ENCODE measurements at places on chromosomes 1 and 21.

- peak; percentile 70 for DNase-seq
Measured at GRCh38 chr1:45493116-45493697, 2.2 kb upstream of the TESK2 start.

DNA sequence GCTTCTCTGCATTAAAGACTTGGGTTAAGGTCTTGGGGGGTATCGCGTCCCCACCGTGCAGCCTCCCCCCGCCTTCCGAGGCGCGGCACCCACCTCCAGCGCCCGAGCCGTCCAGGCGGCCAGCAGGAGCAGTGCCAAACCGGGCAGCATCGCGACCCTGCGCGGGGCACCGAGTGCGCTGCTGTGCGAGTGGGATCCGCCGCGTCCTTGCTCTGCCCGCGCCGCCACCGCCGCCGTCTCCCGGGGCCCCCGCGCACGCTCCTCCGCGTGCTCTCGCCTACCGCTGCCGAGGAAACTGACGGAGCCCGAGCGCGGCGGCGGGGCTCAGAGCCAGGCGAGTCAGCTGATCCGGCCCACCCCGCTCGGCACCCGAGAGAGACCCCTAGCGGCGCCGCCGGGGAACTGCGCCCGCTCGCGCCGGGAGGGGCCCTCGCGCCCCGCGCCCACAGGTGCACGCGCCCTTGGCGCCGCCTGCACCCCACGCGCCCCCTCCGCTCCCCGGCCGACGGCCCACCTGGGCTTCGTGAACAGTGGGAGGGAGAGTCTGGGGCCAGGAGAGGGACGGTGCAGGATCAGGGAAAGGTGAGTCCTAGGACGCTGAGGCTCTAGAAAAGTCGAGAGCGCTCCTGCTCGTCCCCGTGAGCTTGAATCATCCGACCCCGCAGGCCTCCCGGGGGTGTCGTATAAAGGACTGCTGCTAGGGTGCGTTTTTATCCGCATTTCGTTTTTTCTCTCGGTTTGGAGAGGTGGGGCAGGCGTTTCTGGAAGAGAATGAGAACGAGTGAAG, at the start of gene APP:
TSS of gene APP (minus strand) at position 300 of the 787 bp plus-strand sequence. CDS start at position 150, 150 bp downstream.
- DNase-seq: peak; percentile 84

- DNase-seq: no peak
Measured at GRCh38 chr1:8009043-8010002, 16.8 kb downstream of the ERRFI1 start.

- no peak for DNase-seq
Measured at GRCh38 chr1:54980528-54981241, at the start of gene TMEM61. TMEM61 (plus strand) TSS chr1:54980628; CDS start chr1:54981066, 438 bp downstream.

DNA sequence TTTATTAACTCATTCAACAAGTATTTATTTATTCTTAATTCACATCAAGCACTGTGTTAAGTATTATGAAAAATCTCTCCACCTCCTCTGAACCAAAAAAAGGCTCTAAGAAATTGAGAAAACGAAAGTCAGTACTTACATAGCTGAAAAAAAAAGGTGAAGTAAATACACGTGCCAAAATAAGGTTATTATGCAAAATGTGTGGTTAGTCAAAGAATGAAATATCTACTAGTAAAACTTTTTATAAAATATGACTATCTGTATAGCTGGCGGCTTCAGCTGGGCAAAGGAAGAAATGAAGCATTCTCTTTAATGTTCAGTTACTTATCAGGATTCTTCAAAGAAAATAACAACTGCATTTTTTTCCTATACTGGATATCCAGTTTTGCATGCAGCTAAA, 35.5 kb upstream of the ASPM start:
- no peak for DNase-seq

DNA sequence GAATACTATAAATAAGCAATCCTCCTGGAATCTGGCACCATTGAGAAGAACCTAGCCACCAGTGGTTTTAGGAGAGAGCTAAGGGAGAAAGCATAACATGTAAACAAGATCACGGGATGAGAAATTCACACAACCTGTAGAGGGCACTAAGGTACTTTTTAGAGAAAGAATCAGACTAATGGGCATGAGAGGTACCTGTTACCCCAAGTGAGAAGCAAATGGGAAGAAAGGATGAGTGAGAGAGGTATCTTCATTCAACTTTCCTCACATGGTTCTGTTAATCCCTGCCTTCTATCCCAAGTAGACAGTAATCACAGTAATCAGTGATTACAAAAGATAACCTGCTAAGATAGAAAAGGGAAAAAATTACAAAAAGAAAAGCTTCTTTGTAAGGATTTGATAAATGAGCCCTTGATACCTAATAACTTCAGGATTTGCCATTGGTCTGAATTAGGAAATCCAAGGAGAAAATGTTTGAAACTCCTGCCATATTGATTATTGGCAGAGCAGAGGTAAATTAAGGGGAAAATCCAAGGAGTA, 251.1 kb upstream of the ADGRL2 start:
- no peak for DNase-seq

- no peak for DNase-seq
Measured at GRCh38 chr1:66925944-66926343, 1.2 kb downstream of the MIER1 start.

DNA sequence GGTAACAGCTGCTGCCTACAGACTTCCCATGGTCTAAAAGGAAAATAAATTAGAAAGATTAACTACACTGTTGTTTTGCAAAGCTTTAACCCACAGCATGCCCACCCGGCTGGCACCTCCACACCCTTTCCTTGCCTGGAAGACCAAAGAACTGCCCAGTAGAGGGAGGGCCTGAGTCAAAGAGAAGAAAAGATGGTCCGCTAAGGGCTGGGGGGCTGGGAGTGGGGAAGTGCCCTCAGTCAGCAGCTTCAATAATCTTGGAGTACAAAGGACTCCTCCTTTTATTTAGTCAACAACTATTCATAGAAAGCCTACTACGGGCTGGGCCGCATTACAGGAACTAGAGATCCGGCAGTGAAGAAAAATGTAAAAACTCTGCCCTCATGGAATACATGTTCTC, 40.6 kb downstream of the ERI3 start:
- DNase-seq: no peak

GRCh38 chr1:183186841-183187240, 777 bp downstream of the LAMC2 start:
- DNase-seq: no peak

- no peak for DNase-seq
Measured at GRCh38 chr1:198014355-198014754, 97.2 kb downstream of the LHX9 start.

DNA sequence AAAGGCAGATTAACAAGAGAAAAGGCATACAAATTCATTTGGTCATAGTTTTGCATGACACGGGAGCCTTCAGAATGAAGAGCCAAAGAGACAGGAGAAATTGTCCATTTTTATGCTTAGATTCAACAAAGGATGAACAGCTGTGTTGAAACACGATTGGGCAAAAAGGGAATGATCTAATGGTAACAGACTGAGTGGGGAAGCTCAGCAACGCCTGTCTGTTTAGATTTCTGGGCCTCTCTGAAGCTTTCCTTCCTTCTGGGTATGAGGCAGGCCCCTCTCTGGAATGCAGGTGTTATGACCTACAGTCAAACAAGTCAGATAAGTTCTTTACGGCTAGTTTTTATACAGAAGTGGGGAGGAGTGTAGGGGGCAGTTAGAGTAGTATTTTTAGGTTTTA, 154.6 kb downstream of the RGS7 start:
- DNase-seq: no peak

DNA sequence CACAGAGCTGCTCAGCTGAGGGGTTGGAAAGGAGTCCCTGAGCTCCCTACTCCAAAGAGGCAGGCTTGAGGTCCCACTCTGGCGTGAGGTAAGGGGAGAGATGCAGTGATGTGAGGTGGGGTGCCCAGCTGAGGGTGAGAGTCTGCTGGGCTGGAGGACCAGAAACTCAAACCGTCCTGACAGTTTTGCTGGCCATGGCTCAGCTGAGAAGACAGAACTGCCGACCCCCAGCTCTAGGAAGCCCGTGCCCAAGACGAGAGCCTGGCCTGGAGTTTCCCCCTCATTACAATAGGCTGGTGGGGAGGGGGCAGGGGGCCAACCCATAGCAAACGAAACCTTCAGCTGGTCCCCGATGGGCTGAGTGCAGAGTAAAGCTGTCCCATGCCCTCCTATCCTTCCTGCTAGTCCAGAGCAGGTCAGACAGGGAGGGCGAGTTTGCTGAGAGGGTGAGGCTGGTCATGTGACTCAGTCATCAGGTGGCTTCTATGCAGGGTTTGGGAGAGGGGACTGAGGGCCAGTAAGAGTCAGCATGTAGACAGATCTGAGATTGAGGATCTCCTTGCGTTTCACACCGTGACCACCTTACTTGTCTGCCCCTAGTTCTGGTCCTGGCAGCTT, 129.3 kb downstream of the PRDM2 start:
- no peak for DNase-seq

- no peak for DNase-seq
Measured at GRCh38 chr1:117235863-117236465, 25.2 kb upstream of the VTCN1 start.

DNA sequence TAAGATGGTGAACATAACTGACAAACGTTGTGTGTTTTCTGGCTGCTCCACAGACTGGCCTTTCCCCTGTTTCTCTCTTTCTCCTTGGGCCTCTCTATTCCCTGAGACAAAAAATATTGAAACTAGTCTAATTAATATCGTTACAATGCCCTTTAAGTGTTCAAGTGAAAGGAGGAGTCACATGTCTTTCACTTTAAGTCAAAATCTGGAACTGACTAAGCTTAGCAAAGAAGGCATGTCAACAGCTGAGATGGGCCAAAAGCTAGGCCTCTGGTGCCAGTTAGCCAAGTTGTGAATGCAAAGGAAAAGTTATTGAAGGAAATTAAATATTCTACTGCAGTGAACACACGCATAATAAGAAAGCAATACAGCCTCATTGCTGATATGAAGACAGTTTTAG, 32.2 kb upstream of the FCRL3 start:
- DNase-seq: no peak

GRCh38 chr1:12472798-12473551, 145.0 kb downstream of the DHRS3 start:
- DNase-seq: peak; percentile 64

DNA sequence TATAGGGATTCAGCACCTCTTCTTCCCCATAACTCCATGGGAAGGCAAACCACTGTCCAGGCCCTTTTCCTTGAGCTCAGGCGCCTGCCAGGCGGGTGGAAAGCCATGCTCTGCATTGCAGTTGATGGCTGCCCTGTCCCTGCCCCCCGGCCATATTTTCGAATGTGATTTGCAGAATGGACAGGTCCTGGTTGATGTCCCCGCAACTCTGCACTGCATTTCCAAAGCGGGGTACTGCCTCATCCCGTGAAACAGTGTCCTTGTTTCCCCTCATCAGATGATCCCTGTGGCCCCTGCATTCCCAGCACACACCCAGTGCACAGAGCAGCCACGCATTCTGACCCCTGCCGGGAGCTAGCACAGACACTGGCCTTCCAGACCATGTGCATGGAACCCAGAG, 33.7 kb upstream of the SCMH1 start:
- no peak for DNase-seq

DNA sequence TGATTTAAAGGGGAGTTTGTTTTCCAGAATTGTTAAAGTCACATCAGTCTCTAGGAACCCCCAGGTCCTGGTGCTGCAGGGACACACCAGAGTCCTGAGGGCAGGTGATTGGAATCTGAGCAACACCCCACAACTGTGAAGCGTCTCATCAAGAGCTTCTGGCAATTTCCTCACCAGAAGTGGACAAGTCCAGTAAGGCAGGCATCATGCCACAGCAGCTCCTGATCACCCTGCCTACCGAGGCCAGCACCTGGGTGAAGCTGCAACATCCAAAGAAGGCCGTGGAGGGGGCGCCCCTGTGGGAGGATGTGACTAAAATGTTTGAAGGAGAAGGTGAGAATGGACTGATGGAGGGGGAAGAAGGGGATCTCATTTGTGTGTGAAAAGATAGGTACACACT, 2.1 kb downstream of the ZFP69 start:
- DNase-seq: no peak

DNA sequence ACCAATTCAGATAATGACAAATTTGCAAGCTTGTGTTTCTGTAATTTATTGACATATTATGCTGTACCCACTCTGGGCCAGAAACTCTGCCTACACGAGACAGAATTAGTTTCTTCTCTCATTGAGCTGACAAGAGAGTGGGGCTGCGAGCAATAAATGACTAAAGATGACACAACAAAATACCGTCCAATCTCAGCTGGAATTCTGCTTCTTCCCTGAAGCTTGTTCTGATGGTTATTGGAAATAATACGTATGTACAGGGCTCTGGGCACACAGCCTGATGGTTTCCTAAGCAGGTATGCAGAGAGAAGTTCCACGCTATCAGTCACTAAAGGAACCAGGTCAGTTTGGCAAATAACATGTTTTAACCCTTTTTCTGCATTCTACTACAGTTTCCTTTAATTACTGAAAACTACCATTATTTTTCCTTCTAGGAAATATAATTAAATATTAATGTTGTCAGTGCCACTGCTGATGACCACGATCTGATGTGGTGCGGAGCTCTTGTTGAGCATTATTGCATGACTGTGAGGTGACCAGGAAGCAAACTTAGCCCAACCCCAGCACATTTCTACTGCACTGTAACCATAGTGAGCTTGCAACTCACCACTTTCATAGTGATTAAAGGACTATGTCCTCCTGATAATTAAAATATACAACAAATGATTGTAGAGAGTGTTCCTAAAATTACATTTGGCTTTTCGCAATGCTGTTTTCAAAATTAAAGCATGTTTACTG, 221.4 kb upstream of the L1TD1 start:
- no peak for DNase-seq

DNA sequence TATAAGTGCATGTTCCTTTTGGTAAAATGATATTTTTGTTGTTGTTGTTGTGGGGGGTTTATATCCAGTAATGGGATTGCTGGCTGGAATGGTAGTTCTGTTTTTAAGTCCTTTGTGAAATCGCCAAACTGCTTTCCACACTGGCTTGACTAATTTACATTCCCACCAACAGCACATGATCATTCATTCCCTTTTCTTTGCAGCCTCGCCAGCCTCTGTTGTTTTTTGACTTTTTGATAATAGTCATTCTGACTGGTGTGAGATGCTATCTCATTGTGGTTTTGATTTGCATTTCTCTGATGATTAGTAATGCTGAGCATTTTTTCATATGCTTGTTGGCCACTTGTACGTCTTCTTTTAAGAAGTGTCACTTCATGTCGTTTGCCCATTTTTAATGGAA, 188.5 kb upstream of the CHRM3 start:
- no peak for DNase-seq

DNA sequence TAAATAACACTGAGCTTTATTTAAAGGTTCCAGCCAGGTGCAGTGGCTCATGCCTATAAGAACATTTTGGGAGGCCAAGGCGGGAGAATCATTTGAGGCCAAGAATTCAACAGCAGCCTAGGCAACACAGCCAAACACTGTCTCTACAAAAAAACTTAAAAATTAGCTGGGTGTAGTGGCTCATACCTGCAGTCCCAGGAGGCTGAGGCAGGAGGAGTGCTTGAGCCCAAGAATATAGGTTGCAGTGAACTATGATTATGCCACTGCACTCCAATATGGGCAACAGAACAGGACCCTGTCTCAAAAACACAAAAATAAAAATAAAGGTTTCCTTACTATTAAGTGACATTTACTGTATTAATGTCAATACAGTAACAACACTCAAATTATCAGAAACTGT, 2.1 kb downstream of the TAF12 start:
- DNase-seq: peak; percentile 36

GRCh38 chr1:236395947-236396664, 2.0 kb downstream of the EDARADD start:
- DNase-seq: no peak

GRCh38 chr1:210697185-210697584, 368.5 kb downstream of the HHAT start:
- DNase-seq: no peak

- no peak for DNase-seq
Measured at GRCh38 chr21:38804030-38804788, 1.5 kb upstream of the ETS2 start.

GRCh38 chr1:73092383-73092782, 810.0 kb upstream of the NEGR1 start:
- no peak for DNase-seq

Measured in CD4-positive, alpha-beta T cell treated with Interleukin-1 beta for 1 hour (primary cell).